ENCODE measurements at places on chromosomes 7 and 10.

DNA sequence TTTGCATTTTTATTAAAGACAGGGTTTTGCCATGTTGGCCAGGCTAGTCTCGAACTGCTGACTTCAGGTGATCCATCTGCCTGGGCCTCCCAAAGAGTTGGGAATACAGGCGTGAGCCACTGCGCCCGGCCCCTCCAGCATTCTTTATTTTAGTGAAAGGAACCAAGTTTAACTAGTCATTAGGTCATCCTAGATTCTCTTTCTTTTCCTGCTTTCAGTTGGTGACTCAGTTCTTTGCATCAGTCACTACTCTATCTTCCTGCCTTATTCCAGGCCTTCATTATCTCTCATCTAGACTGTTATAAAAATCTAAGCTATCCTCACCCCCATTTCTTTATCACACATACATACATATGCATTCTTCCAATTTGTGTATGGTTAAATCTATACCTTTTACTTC lies 63.7 kb downstream of the PRSS58 start:
- no peak for DNase-seq

DNA sequence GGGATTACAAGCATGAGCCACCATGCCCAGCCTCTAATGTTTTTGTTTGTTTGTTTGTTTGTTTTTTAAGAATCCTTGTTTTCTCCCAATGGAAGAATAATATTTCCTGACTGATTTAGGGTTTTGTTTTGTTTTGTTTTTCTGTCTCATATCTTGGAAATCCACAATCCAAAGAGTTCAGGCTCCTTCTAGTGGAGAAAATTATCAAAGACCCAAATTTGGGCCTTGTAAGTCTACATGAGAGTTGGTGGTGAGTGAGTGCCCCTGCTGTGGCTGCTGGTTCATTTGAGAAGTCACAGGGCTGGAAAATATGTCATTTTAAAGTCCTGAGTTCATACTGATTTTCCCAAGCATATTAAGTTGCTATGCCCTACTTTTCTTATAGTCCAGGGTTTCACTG lies 33.5 kb upstream of the KLHL7 start:
- DNase-seq = no peak

- DNase-seq = no peak
Measured at GRCh38 chr7:27314111-27314510, 71.5 kb downstream of the EVX1 start.

GRCh38 chr10:6130848-6131470 lies 42.1 kb downstream of the RBM17 start:
- no peak for DNase-seq

GRCh38 chr7:100444311-100445278 lies 8.3 kb upstream of the PPP1R35 start:
- no peak for DNase-seq

All from putamen (tissue), 1 donor.